GDM1 (cell line): ENCODE measurements at places on chromosomes 4 and X.

DNA sequence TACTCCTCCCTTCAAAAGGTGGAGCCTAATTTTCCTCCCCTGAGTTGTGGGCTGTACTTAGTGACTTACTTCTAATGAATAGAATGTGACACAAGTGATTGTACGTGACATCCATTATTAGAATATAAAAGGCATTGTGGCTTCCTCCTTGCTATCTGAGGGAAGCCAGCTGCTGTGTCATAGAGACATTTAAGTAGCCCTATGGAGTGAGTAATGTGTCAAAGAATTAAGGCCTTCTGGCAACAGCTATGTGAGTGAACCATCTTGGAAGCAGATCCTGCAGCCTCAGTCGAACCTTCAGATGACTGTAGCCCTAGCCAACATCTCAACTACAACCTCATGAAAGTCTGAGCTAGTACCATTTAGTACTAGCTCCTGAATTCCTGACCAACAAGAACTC is 76.1 kb downstream of the BCOR start:
- no peak for DNase-seq

- no peak for DNase-seq
Measured at GRCh38 chr4:17092736-17093437, 194.4 kb upstream of the LDB2 start.

GRCh38 chrX:68511255-68511654 is 12.4 kb downstream of the YIPF6 start:
- peak; percentile 12 for DNase-seq

DNA sequence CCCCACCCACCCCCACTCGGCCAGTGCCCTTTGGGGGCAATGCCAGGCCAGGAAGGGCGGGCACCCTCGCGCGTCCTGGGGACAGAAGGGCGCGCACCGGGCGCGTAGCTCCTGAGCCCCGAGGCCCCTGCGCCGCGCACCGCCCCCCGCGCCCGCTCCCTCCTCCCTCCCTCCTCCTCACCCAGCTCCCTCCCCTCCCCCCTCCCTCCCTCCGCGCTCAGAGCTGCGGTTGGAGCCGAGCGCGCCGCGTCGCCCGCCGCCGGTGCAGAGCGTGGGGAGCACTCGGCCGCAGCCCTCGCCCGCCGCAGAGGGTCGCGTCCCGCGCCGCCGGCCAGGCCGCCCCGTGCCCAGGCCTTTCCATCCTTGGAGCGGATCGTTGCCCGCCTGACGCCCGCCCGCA is at the start of gene ATP2B3:
ATP2B3 (plus strand) TSS at position 220 of the 400 bp plus-strand sequence. CDS start 18,606 bp downstream, outside the sequence.
- no peak for DNase-seq

DNA sequence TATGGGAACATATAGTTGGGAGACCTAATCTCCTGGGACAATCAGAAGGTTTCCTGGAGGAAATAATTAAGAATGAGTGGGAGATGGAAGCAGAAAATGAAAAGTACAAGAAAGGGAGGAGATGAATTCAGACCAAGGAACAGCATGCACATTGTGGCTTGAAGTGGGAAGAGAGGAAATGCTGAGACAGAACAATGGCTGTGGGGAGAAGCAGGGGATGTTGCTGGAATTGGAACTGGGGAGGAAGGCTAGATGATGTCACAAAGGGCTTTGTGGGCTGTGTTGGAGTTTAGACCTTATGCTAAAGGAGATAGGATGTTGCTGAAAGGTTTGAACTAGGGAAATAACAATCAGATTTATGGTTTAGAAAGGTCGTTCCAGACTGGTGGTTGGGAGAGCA is 119.5 kb upstream of the DIPK2B start:
- DNase-seq: no peak

GRCh38 chr4:145540235-145540634 is 58.6 kb downstream of the SMAD1 start:
- DNase-seq: no peak

DNA sequence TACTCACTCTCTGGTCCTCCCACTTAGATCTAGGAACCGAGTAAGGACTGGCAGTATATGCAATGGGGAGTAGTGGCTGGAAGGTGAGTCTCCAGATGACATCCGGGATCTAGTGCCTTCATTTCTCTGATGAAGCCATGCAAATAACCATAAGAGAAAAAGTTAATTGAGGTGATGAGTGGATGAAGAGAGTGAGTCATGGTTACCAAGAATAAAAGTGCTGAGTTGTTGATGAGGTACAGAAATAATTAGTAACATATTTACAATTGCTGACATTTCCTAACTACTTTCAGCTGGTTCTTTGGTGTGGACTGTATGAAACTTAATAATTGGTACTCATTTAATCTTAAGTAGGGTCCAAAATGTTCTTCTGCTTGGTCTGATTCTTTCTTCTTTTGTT is 146.7 kb upstream of the PITX2 start:
- no peak for DNase-seq

DNA sequence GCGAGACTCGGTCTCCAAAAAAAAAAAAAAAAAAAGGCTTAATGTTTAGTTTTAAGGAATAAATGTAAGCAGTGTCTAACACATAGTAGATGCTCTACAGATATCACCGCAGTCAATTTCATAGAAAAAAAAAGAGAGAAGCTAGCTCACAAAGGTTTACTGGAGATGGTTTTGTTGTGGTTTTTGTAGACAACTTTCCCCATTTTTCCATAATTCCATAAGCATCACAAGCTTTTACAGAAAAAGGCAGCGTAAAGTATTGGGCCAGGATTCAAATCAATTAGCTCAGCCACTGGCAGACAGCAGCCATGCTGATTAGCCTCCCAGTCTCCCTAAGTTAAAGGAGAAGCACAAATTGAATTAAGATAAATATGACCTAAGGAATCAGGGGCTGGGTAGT is 1.5 kb downstream of the GRSF1 start:
- no peak for DNase-seq

GRCh38 chrX:110407910-110408545 is 49.4 kb downstream of the RTL9 start:
- DNase-seq: no peak

GRCh38 chrX:1300449-1300848 is 31.8 kb downstream of the CSF2RA start:
- DNase-seq: no peak

DNA sequence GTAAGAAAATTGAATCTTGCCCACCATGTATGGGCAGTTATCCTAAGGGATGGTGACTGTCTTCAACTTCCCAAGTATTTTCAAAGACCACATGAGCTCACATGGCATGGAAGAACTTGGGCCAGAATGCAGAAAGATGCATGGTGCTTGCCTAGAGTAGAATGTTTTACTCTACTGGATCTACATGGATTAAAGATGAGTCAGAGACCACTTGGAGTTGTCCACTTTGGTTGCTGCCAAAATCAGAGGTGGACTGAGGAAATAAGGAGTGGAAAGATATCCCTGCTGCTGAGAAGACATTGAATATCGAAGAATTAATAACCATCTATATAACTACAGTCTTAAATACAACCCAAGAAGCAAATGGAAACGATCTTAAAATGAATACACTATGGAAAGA is 498.1 kb downstream of the NLGN4X start:
- no peak for DNase-seq

DNA sequence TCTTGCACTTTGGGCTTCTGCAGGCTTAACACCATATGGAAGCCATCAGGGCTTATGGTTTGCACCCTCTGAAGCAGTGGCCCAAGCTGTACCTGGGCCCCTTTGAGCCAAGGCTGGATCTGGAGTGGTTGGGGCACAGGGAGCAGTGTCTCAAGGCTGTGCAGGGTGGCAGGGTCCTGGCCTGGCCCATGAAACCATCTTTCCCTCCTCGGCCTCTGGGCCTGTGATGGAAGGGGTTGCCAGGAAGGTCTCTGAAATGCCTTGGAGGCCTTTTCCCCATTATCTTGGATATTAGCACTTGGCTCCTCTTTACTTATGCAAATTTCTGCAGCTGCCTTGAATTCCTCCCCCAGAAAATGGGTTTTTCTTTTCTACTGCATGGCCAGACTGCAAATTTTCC is 134.7 kb upstream of the USP9X start:
- no peak for DNase-seq

- DNase-seq: no peak
Measured at GRCh38 chrX:8906299-8906938, 105.2 kb upstream of the FAM9A start.

GRCh38 chr4:38585871-38586270 is 78.1 kb upstream of the KLF3 start:
- DNase-seq: no peak

DNA sequence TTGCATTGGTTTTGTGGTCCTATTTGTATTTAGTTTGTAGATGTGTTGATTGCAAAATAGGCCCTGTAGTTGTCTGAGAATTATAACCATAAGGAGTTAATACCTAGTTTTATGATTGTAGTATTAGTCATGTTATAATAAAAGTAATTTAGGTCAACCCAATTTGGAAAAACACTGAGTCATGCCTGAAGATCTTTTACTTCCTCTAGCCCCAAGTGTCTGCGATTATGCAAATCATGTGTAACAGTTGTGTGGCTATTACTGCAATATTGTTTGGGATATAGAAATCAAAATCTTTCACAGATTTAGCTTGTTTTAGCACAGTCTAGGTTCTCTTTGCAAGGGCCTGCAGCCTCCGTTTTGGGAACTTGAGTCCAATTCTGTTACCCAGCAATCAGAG is 12.6 kb downstream of the SRD5A3 start:
- no peak for DNase-seq

DNA sequence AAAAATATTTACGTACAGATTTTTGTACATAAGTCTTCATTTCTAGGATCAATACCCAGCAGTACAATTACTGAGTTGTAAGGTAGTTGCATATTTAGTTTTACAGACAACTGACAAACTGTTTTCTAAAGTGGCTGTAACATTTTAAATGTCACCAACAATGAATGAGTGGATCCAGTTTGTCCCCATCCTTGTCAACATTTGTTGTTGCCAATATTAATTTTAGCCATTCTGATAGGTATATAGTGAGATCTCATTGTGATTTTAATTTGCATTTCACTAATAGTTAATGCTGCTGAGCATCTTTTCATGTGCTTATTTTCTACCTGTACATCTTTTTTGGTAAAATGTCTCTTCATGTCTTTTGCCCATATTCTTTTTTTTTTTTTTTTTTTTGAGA is 30.9 kb upstream of the NOCT start:
- no peak for DNase-seq

GRCh38 chr4:77043507-77044136 is 32.2 kb downstream of the CCNI start:
- DNase-seq: no peak

DNA sequence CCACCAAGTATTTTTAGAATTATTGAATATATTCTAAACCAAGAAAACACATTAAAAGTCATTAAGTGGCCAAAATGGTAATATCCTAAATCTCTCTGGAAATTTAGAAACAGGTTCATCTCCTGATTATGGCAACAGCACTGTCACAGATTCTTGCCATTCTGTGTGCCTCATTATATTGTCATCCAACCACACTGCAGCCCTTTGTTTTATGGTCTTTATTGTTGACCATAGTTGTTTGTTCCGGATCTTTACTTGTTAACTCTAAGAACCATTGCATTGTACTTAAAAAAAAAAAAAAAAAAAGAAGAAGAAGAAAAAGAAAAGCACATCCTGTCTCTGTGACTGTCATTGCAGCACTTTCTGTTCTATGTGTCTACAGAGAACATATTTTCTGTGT is 822.1 kb upstream of the ADGRL3 start:
- no peak for DNase-seq

DNA sequence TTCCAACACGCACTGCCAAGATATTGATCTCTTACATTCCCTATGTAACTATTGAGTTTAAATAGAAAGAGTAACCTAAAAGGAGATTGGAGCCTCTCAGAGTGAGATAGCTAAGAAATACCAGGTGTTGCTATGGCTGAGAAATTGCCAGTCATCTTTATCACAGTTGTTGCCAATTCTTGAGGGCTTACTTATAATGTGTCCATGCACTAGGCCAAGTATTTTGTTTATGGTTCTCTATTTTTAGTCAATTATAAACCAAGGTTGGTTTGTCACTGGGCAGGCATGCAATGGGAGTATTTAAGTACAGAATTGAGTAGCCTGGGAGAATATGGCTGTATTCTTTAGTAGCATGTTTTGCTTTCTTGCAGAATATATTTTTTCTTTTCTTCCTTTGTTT is 201.6 kb downstream of the TEX13A start:
- no peak for DNase-seq

GRCh38 chrX:129622757-129623301 is 31.9 kb downstream of the APLN start:
- DNase-seq: no peak

DNA sequence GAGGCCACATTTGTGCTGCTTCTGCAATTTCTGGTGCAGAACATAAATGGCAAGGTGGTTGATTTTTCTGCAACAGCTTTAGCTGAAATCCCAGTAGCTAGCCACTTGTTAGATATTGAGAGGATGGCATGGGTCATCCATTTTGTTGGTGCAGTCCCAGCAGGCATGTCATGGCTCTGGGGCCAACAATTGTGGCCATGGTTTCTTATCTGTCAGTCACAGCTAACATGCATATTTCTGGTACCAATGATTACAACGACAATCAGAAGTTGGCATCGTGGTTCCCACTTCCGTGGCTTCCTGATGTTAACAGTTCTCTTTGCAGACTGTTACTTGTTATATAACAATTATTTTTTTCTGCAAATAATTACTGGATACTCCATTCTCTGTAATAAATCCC is 42.8 kb upstream of the PRKG2 start:
- peak; percentile 29 for DNase-seq

GRCh38 chr4:179666226-179666625 is 2224.0 kb upstream of the AGA start:
- no peak for DNase-seq

GRCh38 chrX:36581030-36581429 is 427.1 kb upstream of the FAM47C start:
- DNase-seq: no peak

GRCh38 chr4:76011700-76012387 is 4.5 kb upstream of the CXCL9 start:
- DNase-seq: no peak

DNA sequence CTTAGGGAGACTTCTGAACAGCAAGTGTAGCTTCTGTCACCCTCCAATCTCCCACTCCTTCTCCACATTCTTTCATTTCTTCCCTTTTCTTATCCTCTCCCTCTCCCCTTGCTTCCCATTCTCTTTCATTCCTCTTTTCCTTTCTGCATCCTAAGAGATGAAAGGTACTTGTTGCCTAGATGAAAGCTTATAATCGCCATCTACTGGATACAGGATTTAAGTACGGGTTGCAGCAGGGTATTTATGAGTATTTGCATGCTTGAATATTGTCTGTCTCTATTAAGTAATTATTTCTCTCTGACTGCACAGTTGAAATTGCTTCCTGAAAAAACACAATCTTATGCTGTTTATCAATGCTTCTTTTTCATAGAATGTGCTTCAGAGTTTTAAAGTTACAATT is 174.0 kb upstream of the TENT5D start:
- no peak for DNase-seq
